ENCODE measurements at places on chromosomes 6 and 20. TPM values are rescaled to one million over a fixed set of nuclear protein-coding genes. Genes with fewer than 3 reads are reported as not detected.

DNA sequence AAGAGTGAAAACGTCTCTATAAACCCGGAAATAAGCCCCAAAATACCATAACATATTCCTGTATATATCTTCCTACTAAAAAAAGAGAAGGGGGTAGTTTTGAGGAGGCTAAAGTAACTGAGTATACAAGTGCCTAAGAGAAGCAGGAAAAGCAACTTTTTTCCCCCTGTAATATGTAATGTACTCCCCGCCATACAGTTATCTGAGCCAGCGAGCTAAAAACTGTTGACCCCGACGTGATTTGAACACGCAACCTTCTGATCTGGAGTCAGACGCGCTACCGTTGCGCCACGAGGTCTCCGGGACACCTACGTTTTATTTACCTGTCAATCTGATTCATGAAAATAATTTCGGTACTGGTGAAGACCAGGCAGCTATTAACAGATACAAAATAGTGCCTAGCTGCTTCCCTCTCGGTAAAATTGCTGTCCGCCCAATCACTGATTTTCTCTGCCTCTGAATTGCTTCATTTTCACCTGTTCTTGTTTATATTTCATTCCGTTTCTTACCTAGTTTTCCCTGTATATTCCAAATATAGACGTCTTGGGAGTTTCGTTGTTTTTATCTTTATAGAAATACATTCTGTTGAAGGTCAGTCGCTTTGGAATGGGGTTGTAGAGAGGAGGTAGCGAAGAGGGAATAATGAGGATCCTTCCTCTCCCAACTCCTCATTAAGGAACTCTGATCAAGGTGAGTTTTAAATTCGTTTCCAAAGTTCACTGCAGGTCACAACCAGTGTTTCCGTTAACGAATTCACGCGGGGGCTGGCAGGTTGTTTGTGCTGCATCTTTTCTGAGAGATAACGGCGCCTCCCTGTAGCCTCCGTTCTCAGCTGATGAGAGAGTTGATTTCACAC is 33.6 kb upstream of the BTN3A2 start:
- DNase-seq: peak; percentile 86

TP53TG5 gene
- 1.1 TPM for total RNA-seq

DNA sequence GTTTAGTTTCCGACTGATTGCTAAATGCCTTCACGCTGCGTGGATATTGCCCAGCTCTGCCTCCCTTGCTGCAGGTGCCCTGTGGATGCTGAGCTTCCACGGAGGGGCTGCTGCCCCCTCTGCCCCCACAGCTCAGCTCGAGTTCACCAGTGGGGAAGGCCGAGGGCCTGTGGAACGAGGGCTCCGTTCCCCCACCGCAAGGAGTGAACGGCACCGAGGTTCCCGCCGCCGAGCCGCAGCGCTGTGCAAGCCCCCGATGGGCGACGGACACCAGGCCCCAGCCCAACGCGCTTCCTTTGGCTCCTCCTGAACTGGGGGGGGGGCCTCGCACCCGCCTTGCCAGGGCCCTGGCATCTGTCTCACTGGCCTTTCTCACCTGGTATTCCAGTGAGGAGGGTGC is 17.7 kb downstream of the DLL1 start:
- DNase-seq: no peak

DNA sequence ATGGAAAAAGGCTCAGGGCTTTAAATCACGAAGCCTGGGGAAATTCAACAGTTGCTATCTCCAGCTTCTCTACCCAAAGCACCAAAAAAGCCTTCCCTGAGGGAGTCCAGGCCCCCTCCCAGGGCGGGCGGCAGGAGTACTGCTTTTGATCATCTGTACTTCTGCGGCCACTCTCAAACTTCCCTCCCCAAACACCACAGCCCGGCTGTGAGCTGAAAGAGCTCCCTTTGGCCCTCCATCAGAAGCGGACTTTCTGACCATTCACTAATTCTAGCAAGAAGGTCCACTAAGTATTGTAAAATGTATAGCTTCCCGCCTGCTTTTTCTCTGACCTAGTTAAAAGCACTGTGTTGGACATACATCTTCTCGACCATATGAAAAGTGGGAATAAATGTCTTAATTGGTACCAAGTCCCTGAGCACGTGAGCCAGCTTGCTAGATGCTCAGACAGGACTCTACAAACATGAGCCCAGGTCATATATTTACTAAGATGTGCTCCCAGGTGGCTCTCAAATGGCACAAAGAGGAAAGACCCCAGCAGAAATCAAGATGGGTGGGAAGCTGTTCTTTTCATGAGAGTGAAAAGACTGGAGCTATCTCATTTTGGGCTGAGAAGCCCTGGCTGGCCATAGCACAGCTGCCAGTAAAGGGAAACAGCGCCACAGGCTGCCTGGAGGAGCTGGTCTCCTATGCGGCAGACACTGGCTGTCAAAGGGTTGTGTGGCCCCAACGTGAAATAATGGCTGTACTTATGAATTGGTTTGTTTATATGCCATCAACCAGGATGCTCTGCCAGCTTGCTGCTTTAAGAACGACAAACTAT is 58.6 kb downstream of the GFOD1 start:
- DNase-seq: no peak

OR2H2 gene
- total RNA-seq: not detected

- DNase-seq: no peak
Observed at GRCh38 chr20:12110711-12111110, 193.0 kb downstream of the BTBD3 start.

GRCh38 chr6:30889496-30889885 is 5.2 kb downstream of the DDR1 start:
- DNase-seq: no peak

Data from endodermal cell (in vitro differentiated cells).